ENCODE measurements at places on chromosomes 16 and 17.
A peak's percentile ranks its signal among the peaks of the same experiment; 100 is the strongest.

DNA sequence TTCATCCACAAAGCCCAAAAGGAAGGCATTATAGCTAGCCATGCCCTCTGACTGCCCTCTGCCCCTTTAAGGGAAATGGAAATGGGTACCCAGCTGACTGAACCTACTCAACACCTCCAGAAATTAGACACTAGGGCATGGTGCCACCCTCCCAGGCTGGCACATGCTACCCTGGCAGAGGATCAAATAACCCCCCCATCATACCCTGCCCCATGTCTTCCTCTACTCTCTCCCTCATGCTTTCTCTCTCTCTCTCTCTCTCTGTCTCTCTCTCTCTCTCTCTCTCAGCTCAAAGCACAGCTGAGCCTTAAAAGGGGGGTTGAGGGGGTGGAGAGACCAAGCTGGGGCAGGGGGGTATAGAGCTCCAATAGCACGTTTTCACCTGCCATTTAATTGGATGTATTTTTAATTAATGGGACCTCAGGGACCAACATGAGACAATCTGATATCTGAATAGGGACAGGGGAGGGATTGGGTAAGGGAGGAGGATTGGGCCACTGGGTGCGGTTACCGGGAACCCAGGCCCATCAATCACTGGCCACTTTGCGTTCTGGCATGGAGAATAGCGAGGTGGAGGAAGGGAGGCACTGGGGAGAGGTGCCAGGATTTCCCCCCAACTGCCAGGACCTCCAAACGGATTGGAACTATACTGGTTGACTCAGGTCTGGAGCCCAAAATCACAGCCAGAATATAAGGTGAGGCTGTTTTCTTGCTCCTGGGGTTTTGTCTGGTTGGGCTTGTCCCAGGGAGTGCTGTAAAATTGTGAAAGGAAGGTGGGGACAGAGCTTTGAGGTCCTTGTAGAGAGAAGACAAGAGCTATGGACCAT lies 57.8 kb downstream of the NEUROD2 start:
- DNase-seq: no peak

- DNase-seq: no peak
Measured at GRCh38 chr16:17149904-17150483, 320.8 kb downstream of the XYLT1 start.

- no peak for DNase-seq
Measured at GRCh38 chr16:57361404-57361803, 2.8 kb downstream of the CCL22 start.

DNA sequence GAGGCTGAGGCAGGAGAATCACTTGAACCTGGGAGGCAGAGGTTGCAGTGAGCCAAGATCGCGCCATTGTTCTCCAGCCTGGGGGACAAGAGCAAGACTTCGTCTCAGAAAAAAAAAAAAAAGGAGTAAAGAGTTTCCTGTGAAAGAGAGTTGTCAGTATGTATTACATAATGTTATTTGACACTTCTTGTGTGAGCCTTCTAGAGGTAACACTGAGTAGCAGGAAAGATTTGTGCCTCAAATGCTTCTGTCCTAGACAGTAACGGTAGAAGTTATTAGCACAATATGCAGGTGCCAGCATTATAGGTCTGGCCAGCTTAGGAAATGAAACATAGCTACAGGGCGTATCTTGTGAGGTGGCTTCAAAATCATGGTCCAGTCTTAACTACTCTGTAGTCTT lies 6.2 kb downstream of the RPS6KB1 start:
- peak; percentile 12 for DNase-seq

GRCh38 chr17:79413611-79414010 lies 197.2 kb downstream of the RBFOX3 start:
- no peak for DNase-seq

GRCh38 chr16:54171626-54172537 lies 114.7 kb downstream of the IRX3 start:
- DNase-seq: peak; percentile 31

GRCh38 chr16:1778200-1779179 lies 3.9 kb downstream of the SPSB3 start:
- no peak for DNase-seq

- DNase-seq: no peak
Measured at GRCh38 chr17:9763643-9764042, 27.7 kb downstream of the DHRS7C start.

GRCh38 chr17:28293994-28294393 lies 25.0 kb upstream of the TMEM97 start:
- DNase-seq: no peak

- DNase-seq: no peak
Measured at GRCh38 chr17:52297230-52298010, 138.9 kb upstream of the CA10 start.

GRCh38 chr17:8924595-8924994 lies 40.9 kb downstream of the PIK3R5 start:
- no peak for DNase-seq

Measured in astrocyte of the cerebellum (primary cell).